ENCODE measurements at places on chromosomes 5 and 9.

- DNase-seq = no peak
Measured at GRCh38 chr5:112685386-112685785, 52.3 kb upstream of the APC start.

- no peak for DNase-seq
Measured at GRCh38 chr9:86721843-86722705, 225.2 kb downstream of the GAS1 start.

GRCh38 chr9:121826711-121827110, 175.3 kb downstream of the DAB2IP start:
- DNase-seq = no peak

- no peak for DNase-seq
Measured at GRCh38 chr5:108251350-108251749, 130.5 kb downstream of the FBXL17 start.

Data from NCI-H1930 (cell line).